Activated naive CD8-positive, alpha-beta T cell treated with anti-CD3 and anti-CD28 coated beads for 36 hours (primary cell): ENCODE measurements at places on chromosomes 6 and 20. TPM values are rescaled to one million over a fixed set of nuclear protein-coding genes. Genes with fewer than 3 reads are reported as not detected.

DNA sequence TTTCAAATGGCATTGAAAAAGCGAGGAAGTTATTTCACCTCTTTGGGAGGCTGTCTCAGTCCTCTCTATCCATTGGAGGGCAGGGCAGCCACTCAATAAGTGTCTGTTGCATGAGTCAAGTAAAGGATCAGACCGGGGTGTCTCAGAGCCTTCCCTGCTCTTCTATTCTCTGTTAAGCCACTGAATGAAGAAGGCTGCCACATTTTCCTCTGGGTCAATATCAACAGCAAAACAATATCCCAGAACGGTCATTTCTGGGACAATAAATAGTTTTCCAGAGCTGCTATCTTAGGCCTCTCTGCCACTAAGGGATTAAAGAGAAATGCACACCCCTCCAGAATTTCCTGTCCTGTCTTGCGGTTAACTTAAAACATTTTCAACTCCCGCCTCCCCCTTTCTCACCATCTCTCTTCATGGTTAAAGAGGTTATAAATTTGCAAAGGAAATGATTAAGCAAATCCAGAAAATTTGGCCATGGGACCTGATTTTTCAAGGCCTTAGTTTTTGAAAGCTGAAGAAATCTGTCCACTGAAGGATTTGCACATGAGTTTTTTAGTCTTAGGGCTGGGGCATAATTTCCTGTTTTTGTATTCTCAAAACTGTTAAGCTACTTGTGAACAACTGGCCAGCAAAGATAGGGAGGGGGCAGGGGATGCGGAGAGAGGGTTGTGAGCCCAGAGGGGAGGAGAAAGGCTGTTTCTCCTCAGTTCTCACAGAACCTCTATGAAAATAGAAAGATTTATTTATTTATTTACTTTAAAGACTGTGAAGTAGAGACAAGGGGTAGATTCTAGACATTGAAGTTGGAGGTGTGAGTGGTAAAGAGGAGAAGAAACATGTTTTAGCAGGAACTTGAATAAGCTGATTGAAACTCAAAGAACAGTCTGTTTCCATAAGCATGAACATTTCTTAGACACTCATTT lies 135.7 kb downstream of the BCAS1 start:
- H3K36me3 ChIP-seq = no peaks in the 10 kb centered on the region
- peak overlapping the region; percentile 87 for H3K27ac ChIP-seq
- peak; percentile 30 for DNase-seq

- H3K4me1 ChIP-seq = peaks cover 8% of the 10 kb centered on the region
- H3K27me3 ChIP-seq = peaks cover 5% of the 10 kb centered on the region
- no peaks in the 10 kb centered on the region for H3K36me3 ChIP-seq
- DNase-seq = no peak
- H3K27ac ChIP-seq = no peak overlapping the region
- H3K4me3 ChIP-seq = no peak overlapping the region
These were observed 16.0 kb downstream of the DSE start for GRCh38 chr6:116386581-116387299.

GRCh38 chr20:10985536-10985935 lies 311.7 kb upstream of the JAG1 start:
- no peak overlapping the region for H3K4me3 ChIP-seq
- no peaks in the 10 kb centered on the region for H3K4me1 ChIP-seq
- no peaks in the 10 kb centered on the region for H3K27me3 ChIP-seq
- H3K36me3 ChIP-seq = no peaks in the 10 kb centered on the region
- no peak for DNase-seq
- no peak overlapping the region for H3K27ac ChIP-seq

Gene TNFRSF6B
- total RNA-seq = not detected

DNA sequence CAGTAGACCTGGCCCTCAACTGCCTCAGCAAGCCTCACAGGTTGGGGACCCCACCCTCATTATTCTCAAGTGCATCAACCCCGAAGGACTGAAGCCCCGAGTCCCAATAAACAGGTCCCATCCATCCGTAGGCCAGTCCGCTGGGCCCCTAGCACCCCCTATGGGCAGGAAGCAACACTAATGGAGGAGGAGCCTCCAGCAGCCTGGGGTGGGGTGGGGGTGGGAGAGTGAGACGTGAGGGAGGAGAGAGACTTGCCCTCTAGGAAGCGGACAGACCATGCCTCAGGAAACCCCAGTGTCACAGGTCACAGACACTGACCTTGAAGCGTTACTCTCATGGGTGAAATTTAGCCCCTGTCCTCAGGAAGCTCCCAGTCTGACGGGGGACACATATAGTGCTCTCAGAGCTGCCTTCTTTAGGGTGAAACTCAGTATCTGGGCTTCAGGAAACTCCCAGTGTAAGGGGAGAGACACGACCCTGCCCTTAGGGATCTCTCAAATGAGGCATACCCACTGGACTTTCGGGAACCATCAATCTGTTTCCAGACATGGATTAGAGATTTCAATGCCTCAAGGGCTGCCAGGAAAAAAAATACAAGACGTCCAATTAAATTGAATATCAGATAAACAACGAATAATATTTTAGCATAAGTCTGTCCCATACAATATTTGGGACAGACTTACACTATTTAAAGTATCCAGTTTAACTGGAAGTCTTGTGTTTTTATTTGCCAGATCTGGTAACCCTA lies 125.8 kb downstream of the MRPL14 start:
- peaks cover 2% of the 10 kb centered on the region for H3K36me3 ChIP-seq
- H3K27ac ChIP-seq = no peak overlapping the region
- peaks cover 42% of the 10 kb centered on the region for H3K27me3 ChIP-seq
- peak overlapping the region; percentile 90 for H3K4me3 ChIP-seq
- H3K4me1 ChIP-seq = peaks cover 19% of the 10 kb centered on the region
- DNase-seq = peak; percentile 35

- H3K4me1 ChIP-seq = peaks cover 15% of the 10 kb centered on the region
- H3K36me3 ChIP-seq = peaks cover 12% of the 10 kb centered on the region
- H3K27ac ChIP-seq = peak overlapping the region; percentile 91
- peak; percentile 70 for DNase-seq
- H3K4me3 ChIP-seq = peak overlapping the region; percentile 94
These were observed 784 bp downstream of the FKBP5 start for GRCh38 chr6:35687658-35688604.

DNA sequence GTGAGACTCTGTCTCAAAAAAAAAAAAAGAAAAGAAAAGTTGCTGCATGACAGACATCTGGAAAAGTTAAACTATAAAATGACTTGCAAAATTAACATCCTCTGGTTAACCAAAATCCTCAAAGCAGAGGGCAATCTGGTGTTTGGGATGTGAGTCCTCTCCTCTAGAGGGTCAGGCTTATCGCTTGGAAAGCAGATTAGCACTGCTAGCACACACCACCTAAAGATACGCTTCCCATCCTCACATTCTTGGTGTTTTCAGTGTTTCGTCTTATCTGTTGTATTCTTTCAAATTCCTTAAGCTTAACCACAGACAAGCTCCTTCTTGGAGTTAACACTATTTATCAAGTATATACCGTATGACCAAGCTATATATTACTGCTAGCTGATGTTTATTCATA lies 198.0 kb downstream of the SOX4 start:
- H3K27ac ChIP-seq = no peak overlapping the region
- no peaks in the 10 kb centered on the region for H3K36me3 ChIP-seq
- H3K27me3 ChIP-seq = no peaks in the 10 kb centered on the region
- DNase-seq = no peak

- no peak overlapping the region for H3K27ac ChIP-seq
- no peaks in the 10 kb centered on the region for H3K4me1 ChIP-seq
- no peak overlapping the region for H3K4me3 ChIP-seq
- no peak for DNase-seq
- H3K36me3 ChIP-seq = no peaks in the 10 kb centered on the region
These were observed 289.4 kb downstream of the PHACTR1 start for GRCh38 chr6:13005994-13006393.

Gene SS18L1
- total RNA-seq = 12.3 TPM

- no peaks in the 10 kb centered on the region for H3K36me3 ChIP-seq
- no peak overlapping the region for H3K27ac ChIP-seq
- DNase-seq = no peak
- H3K4me1 ChIP-seq = no peaks in the 10 kb centered on the region
These were observed 532 bp upstream of the NPBWR2 start for GRCh38 chr20:64107736-64108457.

- no peak overlapping the region for H3K4me3 ChIP-seq
- DNase-seq = no peak
- no peaks in the 10 kb centered on the region for H3K36me3 ChIP-seq
- H3K4me1 ChIP-seq = no peaks in the 10 kb centered on the region
These were observed 176.6 kb downstream of the SLC35F1 start for GRCh38 chr6:118083711-118084110.

Gene SUMO4
- total RNA-seq = 2.3 TPM

GRCh38 chr20:23048283-23049200 lies 930 bp downstream of the THBD start:
- peak; percentile 43 for DNase-seq
- no peaks in the 10 kb centered on the region for H3K36me3 ChIP-seq
- no peak overlapping the region for H3K4me3 ChIP-seq
- H3K27me3 ChIP-seq = peaks cover 66% of the 10 kb centered on the region

DNA sequence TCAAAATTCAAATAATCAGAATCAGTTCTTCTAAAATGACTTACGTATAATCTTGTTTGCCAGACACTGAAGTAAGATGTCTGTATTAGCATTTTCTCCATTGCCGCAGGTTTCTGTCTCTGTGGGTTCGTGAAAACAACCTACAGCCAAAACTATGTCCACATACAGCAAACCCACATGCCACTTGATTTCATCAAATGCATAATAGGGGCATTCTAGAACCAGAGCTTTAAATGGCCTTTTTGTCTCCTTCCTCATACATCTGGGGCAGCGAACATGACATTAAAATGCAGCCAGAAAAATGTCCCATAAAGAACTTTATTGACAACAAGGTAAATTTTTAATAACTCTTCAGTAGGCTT lies 90.2 kb upstream of the QKI start:
- peaks cover 22% of the 10 kb centered on the region for H3K27me3 ChIP-seq
- H3K4me3 ChIP-seq = no peak overlapping the region
- no peaks in the 10 kb centered on the region for H3K36me3 ChIP-seq
- DNase-seq = no peak
- no peak overlapping the region for H3K27ac ChIP-seq
- no peaks in the 10 kb centered on the region for H3K4me1 ChIP-seq

Gene OPRM1
- not detected for total RNA-seq

Gene PTK6
- 0.16 TPM for total RNA-seq

Gene CRISP2
- not detected for total RNA-seq

GRCh38 chr6:36360241-36361054 lies 23.8 kb upstream of the BNIP5 start:
- H3K27me3 ChIP-seq = peaks cover 7% of the 10 kb centered on the region
- DNase-seq = peak; percentile 63
- no peak overlapping the region for H3K4me3 ChIP-seq
- no peak overlapping the region for H3K27ac ChIP-seq
- H3K36me3 ChIP-seq = no peaks in the 10 kb centered on the region
- peaks cover 11% of the 10 kb centered on the region for H3K4me1 ChIP-seq

DNA sequence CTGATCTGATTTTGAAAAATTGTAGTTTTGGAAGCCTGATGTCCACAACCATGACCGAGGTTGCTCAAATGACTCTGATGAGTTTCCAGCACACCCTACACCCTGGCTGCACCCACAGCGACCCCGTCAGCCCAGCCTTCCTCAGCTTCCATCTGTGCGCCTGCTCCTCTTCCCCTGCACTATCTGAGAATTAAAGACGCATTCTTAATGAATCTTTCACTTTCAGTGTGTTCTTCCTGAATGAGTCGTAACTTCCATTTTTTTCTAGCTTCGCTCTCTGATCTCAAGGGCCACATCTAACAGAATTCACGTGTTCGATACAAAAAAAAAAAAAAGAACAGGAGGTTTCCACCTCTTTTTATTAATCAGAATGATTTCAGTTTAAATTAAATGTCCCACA lies 21.3 kb upstream of the RREB1 start:
- H3K4me3 ChIP-seq = peak overlapping the region; percentile 69
- DNase-seq = peak; percentile 64
- no peaks in the 10 kb centered on the region for H3K27me3 ChIP-seq
- H3K4me1 ChIP-seq = peaks cover 29% of the 10 kb centered on the region
- H3K27ac ChIP-seq = peak overlapping the region; percentile 86

Gene RRAGD
- 14.8 TPM for total RNA-seq

DNA sequence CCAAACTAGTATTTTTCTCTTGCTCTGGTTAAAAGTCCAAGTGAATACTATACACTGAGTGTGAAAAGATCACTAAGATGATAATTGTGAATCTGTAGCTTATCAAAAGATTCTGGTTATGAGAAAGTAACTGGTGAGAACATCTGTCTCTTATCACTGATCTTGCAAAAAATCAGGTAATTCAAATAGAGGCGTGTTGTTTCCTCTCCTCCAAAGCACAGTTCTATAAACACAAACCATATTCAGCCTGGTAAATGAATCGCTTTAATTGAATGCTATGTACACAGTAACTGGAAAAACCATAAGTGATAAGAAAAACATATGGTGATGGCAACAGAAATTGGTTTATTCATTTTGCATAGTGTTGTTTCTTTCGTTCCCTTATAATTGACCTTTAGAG lies 161.0 kb downstream of the RALGAPA2 start:
- H3K27ac ChIP-seq = no peak overlapping the region
- peaks cover 23% of the 10 kb centered on the region for H3K4me1 ChIP-seq
- peaks cover 20% of the 10 kb centered on the region for H3K36me3 ChIP-seq
- no peak overlapping the region for H3K4me3 ChIP-seq
- no peak for DNase-seq

DNA sequence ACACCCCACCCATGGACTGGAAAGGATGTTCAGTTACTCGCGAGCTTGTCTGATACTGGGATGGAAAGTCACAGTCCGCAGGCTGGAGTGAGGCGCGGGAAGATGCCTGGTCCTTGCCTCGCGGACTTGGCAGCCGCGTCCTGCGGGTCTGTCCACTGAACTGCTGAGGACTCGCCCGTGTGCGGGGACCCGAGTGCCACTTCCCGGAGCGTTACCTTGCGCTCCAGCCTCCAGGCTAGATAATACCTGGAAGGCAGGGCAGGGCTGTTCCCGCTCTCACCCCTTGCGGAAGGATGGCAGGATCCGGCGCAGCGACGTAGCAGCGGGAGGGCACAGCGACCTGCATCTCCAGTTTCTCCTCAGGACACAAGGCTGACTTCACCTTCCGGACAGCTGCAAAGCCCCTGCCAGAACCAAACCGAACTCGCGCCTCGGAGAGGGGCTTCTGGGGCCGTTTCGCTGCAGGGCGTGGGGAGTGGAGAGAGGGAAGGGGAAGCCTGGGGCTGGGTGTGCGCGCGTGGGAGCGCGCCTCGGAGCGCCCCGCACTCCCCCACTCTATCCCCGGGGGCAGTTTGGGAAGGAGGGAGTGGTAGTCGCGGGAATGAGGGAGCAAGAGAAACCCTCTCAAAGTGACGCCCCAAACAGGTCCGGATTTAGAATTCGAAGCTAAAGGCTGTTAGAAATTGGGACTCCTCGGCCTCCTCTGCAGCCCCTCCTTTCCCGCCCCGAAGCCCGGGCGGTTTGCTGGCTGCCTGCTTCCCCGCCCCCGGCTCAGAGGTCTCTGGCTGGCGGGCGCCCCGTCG lies at the start of gene KCNQ5:
Gene KCNQ5, plus strand, starts transcription at position 774 of the 803 bp plus-strand sequence.
- H3K4me1 ChIP-seq = peaks cover 59% of the 10 kb centered on the region
- peak within 1 kb of the TSS; percentile 97 for H3K4me3 ChIP-seq
- H3K27ac ChIP-seq = peak within 1 kb of the TSS; percentile 100
- H3K27me3 ChIP-seq = no peaks in the 10 kb centered on the region
- DNase-seq = peak; percentile 36

Gene DPPA5
- total RNA-seq = not detected

Gene RIPPLY2
- not detected for total RNA-seq

- peaks cover 22% of the 10 kb centered on the region for H3K27me3 ChIP-seq
- H3K4me3 ChIP-seq = no peak overlapping the region
- H3K4me1 ChIP-seq = no peaks in the 10 kb centered on the region
- no peak for DNase-seq
- no peaks in the 10 kb centered on the region for H3K36me3 ChIP-seq
These were observed 212.1 kb upstream of the MARCKS start for GRCh38 chr6:113644861-113645575.

Gene CST2
- total RNA-seq = not detected

Gene COL10A1
- not detected for total RNA-seq
